ENCODE measurements at places on chromosomes 16 and 17.
A peak's percentile ranks its signal among the peaks of the same experiment; 100 is the strongest.

DNA sequence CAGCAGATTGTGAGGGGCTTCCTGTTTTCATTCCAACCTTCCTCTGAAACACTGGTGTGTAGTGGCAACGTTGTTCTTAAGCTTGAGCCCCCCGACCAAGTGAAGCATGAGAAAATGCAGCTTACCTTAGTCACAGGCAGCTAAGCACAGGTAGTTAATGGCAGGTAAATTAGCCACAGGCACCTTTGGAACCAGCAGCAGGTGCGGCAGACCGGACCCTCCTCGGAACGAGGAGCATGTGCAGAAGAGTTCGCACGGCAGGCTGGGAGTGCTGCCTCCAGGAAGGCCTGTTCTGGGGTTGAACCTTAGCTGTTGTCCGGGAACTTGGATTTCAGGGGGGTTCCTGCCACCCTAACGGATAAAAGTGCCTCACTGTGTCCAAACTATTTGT lies 7.2 kb upstream of the IRF8 start:
- DNase-seq = no peak

DNA sequence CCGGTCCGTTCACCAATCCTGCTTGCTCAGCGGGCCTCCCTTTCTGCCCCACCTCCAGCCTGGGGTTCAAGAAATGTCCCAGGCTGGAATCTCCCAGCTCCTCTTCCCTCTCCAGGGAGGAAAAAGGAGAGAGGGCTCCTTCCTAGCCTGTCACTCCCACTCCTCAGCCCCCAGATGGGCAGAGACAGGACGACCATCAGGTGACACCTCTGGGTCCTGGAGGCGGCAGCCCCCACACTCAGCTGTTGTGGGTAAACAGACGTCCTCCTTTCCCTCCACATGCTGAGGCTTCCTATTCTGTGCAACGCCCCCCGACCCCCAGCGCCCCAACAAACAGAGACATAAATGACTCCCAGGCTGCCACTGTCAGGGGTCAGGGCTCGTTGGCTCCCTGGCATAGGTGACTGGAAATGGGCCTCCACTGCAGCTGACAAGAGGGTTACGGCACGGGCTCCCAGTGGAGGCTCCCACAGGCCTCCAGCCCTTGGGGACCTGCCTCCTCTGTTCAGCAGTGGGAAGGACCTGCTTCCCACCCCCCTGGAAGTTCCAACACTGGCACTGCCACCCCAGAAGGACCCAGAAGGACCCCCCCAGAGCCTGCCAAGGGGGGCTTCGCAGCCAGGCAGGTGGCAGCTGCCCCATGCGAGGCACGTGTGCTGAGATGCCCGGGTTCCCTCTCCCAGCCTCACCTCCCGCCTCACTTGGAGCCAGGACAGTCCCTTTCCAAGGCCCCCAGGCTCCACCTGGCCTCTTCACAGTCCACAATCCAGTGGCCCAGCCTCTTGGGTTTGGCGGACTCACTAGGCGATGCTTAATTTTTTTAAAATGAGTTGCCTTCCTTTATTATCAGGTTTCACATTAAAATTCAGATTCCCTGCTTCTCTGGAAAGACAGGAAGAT lies 232.3 kb downstream of the KATNIP start:
- no peak for DNase-seq

GRCh38 chr17:30377574-30378240 lies 1.0 kb upstream of the CPD start:
- DNase-seq = no peak

DNA sequence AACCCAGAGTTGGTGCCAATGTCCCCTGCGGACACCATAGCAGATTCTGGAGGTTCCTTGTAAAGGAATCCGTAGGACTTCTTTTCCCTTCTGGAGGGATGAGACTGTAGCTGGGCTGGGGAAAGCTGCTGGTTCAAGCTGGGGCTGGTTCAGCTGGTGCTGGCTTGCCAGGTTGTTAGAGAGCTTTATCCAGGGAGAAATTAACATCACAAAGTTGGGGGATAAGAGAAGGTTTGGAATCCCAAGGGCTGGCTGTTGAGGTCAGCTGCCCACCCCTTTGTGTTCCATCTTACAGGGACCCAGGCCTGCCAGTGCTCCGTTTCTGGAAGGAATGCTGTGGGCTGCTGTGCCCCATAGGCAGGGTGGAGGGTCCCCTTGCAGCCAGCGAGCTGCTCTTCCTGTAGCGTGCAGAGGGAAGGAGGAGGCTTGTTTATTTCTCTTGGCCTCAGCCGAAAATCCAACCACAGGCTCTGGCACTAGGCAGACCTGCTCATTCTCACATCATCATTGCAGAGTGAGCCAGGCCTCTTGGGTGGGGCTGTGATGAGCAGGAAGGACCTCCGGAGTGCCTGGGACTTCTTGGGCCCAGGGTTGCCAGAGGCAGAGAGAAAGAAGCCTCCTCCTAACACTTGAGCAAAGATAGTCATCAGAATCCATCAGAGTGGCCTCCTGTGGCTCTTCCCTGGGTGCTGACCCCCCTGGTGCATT lies 251.1 kb downstream of the SEC14L1 start:
- peak; percentile 88 for DNase-seq

DNA sequence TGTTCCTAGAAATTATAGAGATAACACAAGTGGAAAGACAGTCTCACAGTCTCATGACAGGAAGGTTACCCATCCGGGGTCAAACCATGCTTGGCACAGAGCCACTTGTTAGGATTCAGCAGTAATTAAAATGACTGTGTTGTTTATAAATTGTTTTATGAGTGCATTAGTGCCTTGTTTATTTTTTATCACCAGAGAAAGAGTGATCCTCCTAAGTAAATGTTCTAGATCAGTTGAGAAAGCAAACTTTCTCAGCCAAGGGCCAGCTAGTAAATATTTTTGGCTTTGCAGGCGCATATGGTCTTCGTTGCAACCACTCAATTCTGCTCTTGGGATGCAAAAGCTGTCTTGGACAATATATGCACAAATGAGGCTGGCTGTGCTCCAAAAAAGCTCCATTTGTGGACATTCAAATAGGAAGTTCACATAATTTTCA lies 253.9 kb upstream of the CACNG5 start:
- no peak for DNase-seq

DNA sequence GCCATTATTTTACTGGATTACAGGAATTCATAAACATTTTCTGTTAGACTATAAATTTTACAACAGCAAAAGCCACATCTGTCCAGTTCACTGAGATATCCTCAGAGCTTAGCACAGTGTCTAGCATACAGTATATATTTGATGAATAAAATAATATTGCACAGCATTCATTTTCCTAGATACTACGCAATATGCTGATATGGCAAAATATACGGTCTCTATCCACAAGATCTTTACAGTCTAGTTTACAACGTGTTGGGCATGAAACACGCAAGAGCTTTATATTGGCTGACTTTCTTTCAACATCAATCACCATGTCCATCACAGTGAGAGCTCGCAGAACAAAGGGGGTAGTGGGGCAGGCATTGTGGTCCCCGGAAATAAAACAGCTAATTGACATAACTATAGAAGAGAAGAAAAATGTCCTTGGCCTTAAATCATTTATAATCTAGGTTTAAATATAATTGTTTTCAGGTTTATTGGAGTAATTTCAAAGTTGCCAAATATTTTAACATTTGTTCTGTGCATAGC lies 43.5 kb downstream of the ZNF652 start:
- DNase-seq = no peak

DNA sequence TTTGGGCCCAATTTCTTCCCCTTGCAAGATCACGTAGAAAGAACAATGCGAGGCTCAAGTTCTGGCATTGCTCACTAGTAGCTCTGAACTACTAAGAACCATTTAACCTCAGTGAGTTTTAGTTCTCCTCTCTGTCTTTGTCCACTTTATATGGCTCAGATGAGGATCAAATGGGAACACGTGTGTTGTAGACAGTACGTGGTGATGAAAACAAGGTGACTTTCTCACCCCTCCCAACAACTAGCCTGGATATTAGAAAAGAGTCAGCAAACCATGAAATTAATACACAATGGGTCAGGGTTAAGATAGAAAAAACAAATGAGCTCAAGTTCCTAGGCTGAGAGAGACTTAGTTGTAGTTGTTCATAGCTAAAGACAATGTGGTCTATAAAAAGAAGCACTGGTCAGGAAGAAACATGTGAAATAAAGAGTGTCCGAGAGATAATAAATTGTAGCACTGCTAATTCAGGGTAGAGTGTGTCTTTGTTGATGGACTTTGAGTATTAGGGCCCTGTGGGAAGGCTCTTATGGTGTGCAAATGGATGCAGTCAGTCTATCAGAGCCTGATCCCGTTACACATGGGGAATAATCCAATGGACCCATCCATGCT lies 417.0 kb downstream of the HAPSTR1 start:
- no peak for DNase-seq

GRCh38 chr16:50609471-50609870 lies 61.3 kb downstream of the NKD1 start:
- DNase-seq = no peak

DNA sequence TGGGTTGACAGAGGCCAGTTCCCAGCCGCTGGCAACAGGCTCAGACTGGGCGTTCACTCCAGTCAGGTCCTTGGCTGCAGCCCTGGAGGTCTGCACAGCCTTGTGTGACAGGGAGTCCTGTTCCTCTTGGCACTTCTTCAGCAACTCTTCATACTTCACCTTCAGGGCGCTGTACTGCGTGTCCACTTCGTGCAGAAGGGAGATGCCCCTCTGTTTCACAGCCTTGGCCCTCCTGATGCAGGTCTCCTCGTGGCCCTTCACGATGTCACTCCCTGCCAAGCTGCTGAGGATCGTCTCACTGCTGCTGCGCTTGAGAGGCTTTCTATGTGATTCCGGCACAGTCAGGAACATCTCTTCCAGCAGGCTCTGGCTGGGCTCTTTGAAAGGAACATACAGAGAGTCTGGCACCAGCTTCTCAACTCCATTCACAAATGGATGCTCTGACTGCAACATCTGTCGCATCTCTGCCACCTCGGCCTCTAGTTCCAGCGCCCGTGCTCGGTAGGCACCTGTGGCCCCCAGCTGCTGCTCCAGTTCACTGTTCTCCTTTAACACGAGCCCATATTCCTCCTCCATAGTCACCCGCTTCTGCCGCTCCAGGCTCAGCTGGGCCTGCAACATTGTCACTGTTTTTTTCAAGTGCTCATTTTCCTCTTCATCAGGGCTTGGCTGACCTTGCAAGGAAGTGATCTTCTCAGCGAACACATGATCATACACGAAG lies 27.2 kb downstream of the CDR2 start:
- no peak for DNase-seq

- no peak for DNase-seq
Observed at GRCh38 chr17:32445497-32445896, 1.2 kb downstream of the PSMD11 start.

- no peak for DNase-seq
Observed at GRCh38 chr16:3816326-3816725, 64.2 kb downstream of the CREBBP start.

- DNase-seq = peak; percentile 21
Observed at GRCh38 chr17:74392848-74393247, 25.5 kb downstream of the GPR142 start.

- peak; percentile 62 for DNase-seq
Observed at GRCh38 chr17:20926532-20926931, 116.3 kb downstream of the USP22 start.

DNA sequence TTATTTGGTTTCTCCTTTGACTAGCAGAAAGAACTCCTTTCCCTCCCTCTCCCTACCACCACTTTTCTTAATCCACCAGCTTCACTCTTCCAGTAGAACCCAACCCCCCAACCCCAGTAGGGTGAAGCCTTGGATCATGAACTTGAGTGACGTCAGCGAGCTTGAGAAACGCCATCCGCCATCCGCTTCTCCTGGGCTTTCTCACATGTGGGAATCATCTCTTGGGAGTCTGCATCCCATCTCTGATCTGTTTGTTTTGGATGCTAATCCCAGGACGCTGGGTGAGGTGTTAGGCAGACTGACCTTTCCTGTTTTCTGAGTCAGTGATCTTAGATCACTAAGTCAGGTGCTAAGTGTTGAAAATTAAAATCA lies 16.0 kb upstream of the SOX9 start:
- DNase-seq = peak; percentile 19

DNA sequence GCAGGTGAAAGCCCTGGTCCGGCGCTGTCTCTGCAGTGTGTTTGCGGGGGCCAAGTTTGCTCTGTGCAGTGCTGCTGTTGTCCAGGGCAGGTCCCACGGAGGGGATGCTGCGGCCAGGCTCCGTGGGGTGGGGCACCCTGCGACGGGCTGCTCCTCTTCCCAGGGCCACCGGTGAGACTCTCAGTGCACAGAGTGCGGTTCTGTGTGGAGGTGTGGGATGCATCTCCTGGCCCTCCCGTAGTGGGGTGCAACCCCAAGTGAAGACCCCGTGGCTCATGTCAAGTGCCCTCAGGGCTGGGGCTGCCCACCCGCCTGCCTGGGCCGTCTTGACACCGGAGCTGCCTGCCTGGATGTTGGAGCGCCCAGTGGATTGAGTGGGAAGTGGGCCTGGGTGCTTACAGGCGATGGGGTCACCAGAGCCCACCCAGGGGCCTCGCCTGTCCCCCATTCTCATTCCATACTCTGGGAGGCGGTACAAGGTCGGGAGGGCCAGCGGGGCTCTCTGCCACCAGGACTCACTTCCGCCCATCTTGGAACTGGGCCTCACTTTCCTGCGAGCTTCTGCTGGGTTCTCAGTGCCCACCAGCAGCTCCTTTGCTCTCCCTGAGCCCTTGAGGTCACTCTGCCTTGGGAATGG lies 119.9 kb downstream of the BANP start:
- no peak for DNase-seq

DNA sequence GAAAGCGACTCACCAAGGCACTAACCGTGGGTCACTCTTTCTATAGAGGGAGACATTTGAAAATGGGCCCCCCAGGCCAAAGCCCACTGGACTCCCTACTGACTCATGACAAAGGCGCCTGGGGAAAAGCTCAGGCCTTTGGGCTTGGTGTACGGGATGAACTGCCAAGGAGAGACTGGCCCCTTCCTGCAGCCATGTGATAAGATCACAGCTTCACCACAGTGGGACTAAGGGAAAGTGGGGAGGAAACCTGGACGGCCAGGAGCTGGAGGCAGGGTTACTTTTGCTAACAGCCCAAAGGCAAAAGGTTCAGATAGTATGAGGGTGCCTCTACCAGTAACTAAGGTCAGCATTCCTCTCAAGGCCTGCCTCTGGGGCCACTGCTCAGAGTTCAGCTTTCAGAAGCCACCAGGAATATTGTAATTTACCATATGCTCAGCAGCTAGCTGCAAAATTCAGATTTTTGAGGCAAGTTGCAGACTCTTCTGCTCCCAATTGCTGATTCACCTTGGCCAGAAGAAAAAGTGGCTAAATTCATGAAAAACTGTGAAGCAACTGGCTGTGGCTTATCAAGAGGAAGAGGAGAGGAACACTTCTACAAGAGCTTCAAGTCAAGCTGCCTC lies 37.1 kb upstream of the SLC25A19 start:
- no peak for DNase-seq

- no peak for DNase-seq
Observed at GRCh38 chr16:82282662-82283061, 112.6 kb upstream of the MPHOSPH6 start.

- no peak for DNase-seq
Observed at GRCh38 chr16:3215601-3216262, 19.2 kb downstream of the ZNF200 start.

DNA sequence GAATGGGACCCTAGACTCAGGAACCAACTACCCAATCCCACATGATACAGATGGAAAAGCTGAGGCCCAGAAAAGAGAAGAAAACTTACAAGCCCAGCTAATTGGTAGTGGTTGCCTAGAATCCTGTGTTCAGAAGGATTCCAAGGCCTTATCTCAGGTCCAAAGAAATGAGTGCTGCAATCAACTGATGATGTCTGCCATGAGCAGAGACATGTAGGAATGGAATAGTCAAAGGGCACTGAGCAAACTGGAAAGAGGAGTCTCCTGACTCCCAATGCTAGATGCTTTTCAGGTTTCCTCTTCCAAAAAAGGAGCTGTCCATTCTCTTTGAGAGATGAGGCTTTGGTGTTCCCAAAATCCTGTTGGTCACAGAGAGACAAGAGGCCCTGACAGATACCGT lies 210.6 kb downstream of the ZNF423 start:
- no peak for DNase-seq

GRCh38 chr16:56090076-56090475 lies 101.2 kb upstream of the GNAO1 start:
- no peak for DNase-seq
